ENCODE measurements at places on chromosomes 6 and 20.

DNA sequence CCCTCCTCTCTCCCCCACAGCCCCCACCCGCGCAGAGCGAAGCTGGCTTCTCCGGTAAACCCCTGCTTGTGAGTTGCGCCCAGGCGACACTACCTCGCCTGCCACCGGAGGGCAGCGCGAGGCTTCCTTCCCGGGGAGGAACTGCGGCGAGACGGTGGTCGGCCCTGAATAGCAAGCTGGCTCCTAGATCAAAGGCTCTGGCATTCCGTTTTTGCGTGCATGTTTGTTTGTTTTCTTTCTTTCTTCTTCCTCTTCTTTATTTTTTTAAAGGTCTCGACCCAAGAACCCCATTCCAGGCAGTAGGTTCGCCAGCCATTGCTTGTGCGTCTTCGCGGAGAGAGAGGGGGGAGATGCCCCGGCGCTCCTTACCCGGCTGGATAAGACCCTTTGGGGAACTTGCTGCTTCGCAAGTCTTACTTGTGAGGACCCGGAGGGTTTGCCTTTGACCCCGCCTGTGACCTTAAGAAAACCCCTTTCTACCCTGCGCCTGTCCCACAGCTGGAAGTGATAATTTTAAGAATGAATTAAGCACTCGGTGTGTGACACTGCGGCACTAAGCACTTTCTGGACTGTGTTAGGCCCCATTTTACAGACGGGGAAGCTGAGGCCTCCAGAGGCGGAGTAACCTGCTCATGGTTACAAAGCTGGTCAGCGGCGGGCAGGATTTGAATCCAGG lies 92.7 kb upstream of the SIRPA start:
- peak; percentile 29 for DNase-seq

- no peak for DNase-seq
Measured at GRCh38 chr6:13300643-13301590, 27.4 kb downstream of the TBC1D7 start.

DNA sequence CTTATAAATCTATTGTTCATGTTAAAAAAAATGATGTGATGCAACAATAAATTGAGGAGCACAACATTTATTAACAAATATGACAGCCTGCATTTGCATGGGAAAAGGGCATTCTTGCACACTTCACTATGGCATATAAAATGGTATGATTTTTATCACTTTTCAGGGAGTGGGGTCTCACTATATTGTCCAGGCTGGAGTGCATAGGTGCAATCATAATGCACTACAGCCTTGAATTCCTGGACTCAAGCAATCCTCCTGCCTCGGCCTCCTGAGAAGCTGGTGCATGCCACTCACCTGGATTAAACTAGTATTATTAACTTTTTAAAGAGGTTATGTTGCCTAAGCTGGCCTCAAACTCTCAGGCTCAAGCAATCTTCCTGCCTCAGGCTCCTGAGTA lies 11.4 kb downstream of the NUP43 start:
- DNase-seq: no peak

GRCh38 chr6:170572704-170573466 lies 11.6 kb downstream of the PDCD2 start:
- DNase-seq: no peak

GRCh38 chr6:1470040-1470439 lies 80.7 kb downstream of the FOXF2 start:
- DNase-seq: no peak

DNA sequence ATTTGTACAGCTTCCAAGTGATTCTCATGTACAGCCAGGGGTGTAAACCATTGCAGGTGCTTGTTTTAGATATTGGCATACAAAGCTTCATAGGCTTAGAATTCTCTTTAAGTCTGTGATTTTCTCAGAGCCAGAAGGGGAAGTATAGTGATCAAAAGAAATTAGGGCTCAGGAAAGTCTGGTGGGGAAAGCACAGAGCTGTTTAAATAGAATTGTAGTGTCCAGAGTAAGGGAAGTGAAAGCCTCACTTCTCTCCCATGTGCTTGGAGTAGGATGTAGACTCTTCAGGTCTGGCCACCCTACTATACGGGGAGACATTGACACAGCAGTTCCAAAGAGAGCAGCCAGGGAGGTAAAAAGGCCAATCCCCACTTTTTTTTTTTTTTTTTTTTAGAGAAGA lies 10.4 kb downstream of the GCNT2 start:
- DNase-seq: no peak

DNA sequence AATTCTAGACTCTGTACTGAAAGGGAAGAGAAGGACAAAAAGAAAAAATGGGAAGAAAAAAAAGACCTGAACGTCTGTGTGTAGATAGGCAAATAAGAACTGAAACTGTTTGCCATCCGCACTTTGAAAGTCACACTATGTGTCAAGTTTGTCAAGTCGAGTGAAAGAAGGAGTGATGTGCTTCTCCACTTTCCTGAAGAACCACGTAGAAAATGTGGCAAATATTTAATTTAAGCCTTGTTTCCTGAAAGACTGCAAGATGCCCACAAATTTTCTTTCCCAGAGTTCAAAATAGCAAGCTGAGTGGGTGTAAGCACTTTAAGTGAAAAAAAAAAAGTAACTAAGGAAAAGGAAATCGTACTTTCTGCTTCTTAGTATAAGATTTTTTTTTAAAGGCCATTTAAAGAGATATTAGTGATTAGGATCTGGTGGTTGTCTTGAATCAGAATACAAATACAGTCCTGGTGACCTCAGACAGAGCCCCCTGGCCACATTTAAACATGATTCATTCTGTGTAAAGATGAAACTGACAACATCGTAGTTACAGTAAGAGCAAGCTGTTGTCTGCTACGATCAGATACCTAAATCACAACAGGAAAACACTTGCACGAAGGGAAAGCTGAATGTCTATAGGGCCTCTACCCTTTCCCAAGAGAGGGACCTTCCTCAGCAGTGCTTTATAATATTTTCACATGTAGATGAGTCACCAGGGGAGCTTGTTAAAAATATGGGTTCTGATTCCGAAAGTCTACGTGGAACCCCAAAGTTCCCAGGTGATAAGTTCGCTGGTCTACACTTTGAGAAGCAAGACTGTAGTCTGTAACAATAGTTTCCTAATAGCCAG lies 102.3 kb downstream of the HIVEP2 start:
- peak; percentile 78 for DNase-seq

GRCh38 chr6:15498640-15499039 lies 164.2 kb downstream of the DTNBP1 start:
- DNase-seq: no peak

DNA sequence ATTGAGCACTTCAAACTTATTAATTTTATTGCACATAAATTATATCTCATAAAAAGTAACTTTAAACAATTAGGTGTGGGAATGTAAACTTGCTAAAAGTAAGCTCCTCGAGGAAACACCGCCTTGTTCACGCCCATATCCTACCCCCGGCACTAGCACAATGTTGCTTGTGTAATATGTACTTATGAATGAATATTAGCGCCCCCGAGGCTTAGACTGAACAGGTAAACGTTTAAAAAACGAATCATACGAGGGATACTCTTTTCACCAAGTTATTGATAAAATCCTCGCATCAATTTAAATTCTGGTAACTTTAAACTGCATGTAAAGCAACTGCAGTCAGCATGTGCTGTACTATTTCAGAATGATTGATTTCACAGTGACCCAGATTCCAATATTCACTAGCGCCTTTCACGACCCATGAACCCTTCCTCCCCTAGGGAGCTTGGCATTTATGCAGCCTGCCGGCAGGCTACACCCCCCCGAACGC lies 637 bp downstream of the TFB1M start:
- DNase-seq: no peak

GRCh38 chr6:92132457-92132856 lies 1286.9 kb downstream of the EPHA7 start:
- DNase-seq: no peak

DNA sequence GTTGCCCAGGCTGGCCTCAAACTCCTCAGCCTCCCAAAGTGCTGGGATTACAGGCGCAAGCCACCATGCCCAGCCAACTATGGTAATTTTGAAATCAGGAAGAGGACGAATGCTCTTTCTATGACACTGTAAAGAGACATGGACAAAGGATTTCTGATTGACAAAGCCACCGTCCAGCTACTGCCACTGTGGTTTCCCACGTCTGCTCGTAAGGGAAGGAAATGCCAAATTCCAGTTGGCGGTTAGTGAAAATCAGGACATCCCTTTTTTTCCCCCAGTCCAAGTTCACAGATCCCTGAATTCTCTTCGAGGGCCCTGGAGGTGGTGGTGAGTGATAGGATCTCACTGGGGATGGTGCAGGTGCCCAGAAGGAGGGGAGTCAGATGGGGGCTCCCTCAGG lies 31.2 kb downstream of the SNAI1 start:
- DNase-seq: no peak

DNA sequence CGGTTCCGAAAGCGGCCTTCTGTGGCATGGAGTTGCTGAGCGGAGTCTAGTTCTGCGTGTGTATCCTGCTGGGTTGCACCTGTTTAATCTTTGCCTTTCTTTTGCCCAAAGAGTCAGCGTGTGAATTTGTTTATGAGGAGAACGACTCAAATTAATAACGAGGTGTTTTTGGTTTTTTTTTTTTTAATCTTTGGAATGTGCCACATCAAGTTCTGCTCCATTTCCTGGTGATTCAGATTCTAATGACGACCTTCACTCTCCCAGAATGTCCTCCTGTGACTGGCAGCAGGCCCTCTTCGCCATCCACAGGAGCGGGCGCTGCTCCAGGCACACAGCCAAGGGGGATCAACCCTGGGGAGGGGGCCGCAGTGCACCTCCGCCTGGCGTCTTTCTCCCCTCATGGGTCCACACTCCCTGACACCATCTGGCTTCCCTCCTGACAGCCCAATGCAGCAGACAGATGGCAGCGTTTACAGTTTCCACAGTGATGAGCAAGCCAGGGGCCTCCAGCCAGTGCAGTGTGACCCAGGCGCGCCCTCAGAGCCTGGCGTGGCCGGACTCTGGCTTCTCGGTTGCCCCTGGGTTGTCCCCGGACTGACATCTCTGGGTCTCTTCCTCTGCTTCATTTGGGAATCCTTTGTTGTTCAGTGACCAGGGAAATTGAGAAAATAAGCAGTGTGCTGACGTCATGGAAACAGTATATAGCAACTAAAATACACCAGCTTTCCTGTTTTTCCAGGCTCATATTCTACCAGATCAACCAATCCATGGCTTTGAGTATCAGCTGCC lies 27.5 kb upstream of the AFDN start:
- no peak for DNase-seq

- DNase-seq: no peak
Measured at GRCh38 chr6:21741221-21742109, 147.9 kb downstream of the SOX4 start.

GRCh38 chr6:111978532-111979149 lies 75.3 kb upstream of the CCN6 start:
- DNase-seq: no peak

All from GM12864 (cell line).